ENCODE measurements at places on chromosomes 7 and 10. TPM values are rescaled to one million over a fixed set of nuclear protein-coding genes. Genes with fewer than 3 reads are reported as not detected.

Gene SYCE1
- total RNA-seq, result 0.76 TPM

Gene ZNF467
- 10.9 TPM for total RNA-seq

Gene IL15RA
- 16.9 TPM for total RNA-seq

Gene DRGX
- total RNA-seq, result not detected

All from posterior vena cava (tissue), 2 donors.